Dermis lymphatic vessel endothelial cell (primary cell): ENCODE measurements at places on chromosomes 4 and X. TPM values are rescaled to one million over a fixed set of nuclear protein-coding genes. Genes with fewer than 3 reads are reported as not detected.

Gene FBXL5
- 97.6 and 133 TPM in 2 replicates for total RNA-seq

Gene SH2D1A
- not detected in 2 replicates for total RNA-seq

Gene P2RY4
- total RNA-seq = 0.09 TPM in 1 of 2 replicates, not detected in the other

Gene HSFX2
- 0.26 TPM in 1 of 2 replicates, not detected in the other for total RNA-seq

Gene CPEB2
- 9.4 and 12.1 TPM in 2 replicates for total RNA-seq

Gene GUCY1B1
- 11.5 and 15.5 TPM in 2 replicates for total RNA-seq

Gene RAB41
- not detected in 2 replicates for total RNA-seq

Gene CCSER1
- 0.11 and 0.17 TPM in 2 replicates for total RNA-seq

Gene RLIM
- 42.6 and 52.1 TPM in 2 replicates for total RNA-seq

Gene STEEP1
- 33.9 and 43.5 TPM in 2 replicates for total RNA-seq

Gene OFD1
- total RNA-seq = 6.6 and 6.7 TPM in 2 replicates

Gene ZDHHC15
- total RNA-seq = not detected in 2 replicates

Gene HTN3
- total RNA-seq = not detected in 2 replicates

Gene ZCCHC12
- not detected in 2 replicates for total RNA-seq

Gene TMEM156
- total RNA-seq = not detected in 2 replicates

Gene TMEM131L
- 16.8 and 20.5 TPM in 2 replicates for total RNA-seq

Gene C1QTNF7
- total RNA-seq = not detected in 2 replicates

Gene MEPE
- not detected in 2 replicates for total RNA-seq

Gene HTRA3
- 1.0 and 2.2 TPM in 2 replicates for total RNA-seq

Gene DUSP9
- total RNA-seq = 0.09 TPM in 1 of 2 replicates, not detected in the other

Gene COQ2
- total RNA-seq = 17.1 and 20.3 TPM in 2 replicates

Gene STS
- 7.4 and 8.9 TPM in 2 replicates for total RNA-seq

Gene MTMR8
- 0.17 and 0.22 TPM in 2 replicates for total RNA-seq

Gene AREG
- 0.09 TPM in 1 of 2 replicates, not detected in the other for total RNA-seq

Gene FREM3
- total RNA-seq = 0.09 and 0.54 TPM in 2 replicates

Gene CDX4
- not detected in 2 replicates for total RNA-seq

Gene MAGEA3
- not detected in 2 replicates for total RNA-seq

Gene VCX2
- not detected in 2 replicates for total RNA-seq

Gene CXCL13
- not detected in 2 replicates for total RNA-seq

Gene DNAAF6
- total RNA-seq = not detected in 2 replicates

Gene CENPVL3
- total RNA-seq = not detected in 2 replicates

Gene SLIT2
- total RNA-seq = 0.52 and 0.65 TPM in 2 replicates

Gene CSAG1
- total RNA-seq = not detected in 2 replicates

Gene CXCL11
- total RNA-seq = not detected in 2 replicates

Gene PASD1
- total RNA-seq = not detected in 2 replicates

Gene ADRA2C
- under 0.01 and 0.09 TPM in 2 replicates for total RNA-seq

Gene MND1
- total RNA-seq = 0.87 and 2.1 TPM in 2 replicates

Gene CYSLTR1
- not detected in 2 replicates for total RNA-seq

Gene FAM184B
- total RNA-seq = not detected in 2 replicates

Gene TMPRSS11D
- total RNA-seq = under 0.01 TPM in 2 replicates
